ENCODE measurements at places on chromosomes 3 and 15.

GRCh38 chr3:169699070-169699469 lies 35.6 kb upstream of the MECOM start:
- no peak for DNase-seq

DNA sequence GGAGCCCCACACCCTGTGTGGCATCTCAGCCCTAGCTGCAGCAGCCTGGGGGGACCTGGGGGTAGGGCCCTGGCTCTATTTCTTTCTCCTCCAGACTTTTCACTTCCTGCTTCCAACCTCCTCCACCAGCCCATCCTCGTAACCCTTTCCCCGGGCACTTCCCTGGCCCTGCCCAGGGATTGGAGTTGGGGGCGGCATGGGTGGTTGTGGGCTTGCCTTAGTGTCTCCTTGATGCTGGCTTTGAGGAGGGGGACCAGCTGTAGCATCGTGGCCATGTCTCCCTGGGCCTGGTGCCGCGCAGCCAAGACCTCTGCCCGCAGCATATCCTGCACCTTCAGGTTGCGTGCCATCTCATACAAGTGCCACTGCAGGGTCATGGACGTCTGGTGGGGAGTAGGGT lies 28.1 kb downstream of the CYP11A1 start:
- no peak for DNase-seq

GRCh38 chr15:90603893-90604292 lies 74.2 kb downstream of the CRTC3 start:
- DNase-seq, result no peak

GRCh38 chr3:73225146-73225855 lies 163.8 kb downstream of the EBLN2 start:
- no peak for DNase-seq

- no peak for DNase-seq
These were observed 35.2 kb downstream of the FEM1B start for GRCh38 chr15:68312701-68313204.

GRCh38 chr15:82907350-82907749 lies 45.2 kb downstream of the HOMER2 start:
- no peak for DNase-seq

DNA sequence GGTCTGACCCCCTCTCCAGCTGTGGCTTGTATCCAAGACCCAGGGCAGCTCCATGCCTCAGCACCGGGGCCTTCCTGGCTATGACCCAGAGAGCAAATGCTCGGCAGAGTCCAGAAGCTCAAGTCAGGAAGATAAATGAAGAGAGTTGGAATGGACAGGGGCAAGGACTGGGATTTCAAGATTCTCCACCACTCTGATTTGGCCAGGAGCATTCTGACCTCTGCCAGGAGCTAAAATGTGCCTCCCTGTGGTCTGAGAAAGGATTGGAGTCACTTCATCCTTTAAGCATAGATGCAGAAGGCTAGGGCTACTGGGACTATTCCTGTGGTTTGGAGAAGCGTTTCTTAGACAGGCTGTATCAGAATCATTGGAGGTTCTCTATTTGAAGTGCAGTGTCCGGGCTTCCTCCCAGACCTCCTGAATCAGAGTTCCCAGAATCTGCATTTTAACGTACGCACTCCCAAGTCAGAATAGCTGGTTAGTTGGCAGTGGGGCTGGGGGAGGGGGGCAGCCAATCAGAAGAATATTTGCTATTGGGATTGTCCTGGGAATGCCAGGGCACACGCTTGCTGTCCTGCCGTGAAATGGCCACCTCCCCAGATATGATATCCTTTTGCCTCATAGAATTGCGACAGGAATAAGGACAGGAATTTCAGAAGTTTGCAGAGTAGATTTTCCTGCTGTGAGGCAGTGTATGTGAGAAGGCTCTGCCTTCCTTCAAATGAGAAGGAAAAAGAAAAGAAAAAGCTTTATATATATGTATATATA lies 57.4 kb downstream of the HRH1 start:
- no peak for DNase-seq

GRCh38 chr3:94251566-94251965 lies 188.7 kb downstream of the NSUN3 start:
- DNase-seq, result no peak

DNA sequence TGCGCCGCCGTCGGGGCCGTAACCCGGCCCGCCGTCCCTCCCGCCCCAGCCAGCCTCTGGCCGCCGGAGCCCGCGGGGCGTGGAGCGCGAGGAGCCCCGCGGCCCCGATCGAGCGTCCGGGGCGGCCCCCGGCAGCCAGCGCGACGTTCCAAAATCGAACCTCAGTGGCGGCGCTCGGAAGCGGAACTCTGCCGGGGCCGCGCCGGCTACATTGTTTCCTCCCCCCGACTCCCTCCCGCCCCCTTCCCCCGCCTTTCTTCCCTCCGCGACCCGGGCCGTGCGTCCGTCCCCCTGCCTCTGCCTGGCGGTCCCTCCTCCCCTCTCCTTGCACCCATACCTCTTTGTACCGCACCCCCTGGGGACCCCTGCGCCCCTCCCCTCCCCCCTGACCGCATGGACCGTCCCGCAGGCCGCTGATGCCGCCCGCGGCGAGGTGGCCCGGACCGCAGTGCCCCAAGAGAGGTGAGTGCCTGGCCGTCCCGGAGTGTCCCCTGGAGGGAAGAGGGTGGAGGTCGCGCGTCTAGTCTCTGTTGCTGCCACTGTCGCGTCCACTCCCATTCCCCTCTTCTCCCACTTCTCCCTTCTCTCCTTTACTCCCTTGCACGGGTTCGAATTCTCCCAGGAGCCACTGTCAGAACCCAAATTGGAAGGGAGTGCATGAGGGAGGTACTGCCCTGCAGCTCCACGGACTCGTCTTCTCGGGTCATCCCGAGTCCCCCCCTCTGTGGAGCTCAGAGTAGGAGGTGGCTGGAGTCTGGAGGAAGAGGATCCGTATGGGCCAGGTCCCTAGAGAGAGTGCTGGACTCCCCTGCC lies 585 bp downstream of the CSK start:
- no peak for DNase-seq

- no peak for DNase-seq
These were observed 7.2 kb upstream of the FBXW12 start for GRCh38 chr3:48364840-48365239.

- DNase-seq, result no peak
These were observed 19.7 kb downstream of the FOXP1 start for GRCh38 chr3:71563827-71564226.

- DNase-seq, result no peak
These were observed 24.6 kb downstream of the ALDH1L1 start for GRCh38 chr3:126155819-126156218.

DNA sequence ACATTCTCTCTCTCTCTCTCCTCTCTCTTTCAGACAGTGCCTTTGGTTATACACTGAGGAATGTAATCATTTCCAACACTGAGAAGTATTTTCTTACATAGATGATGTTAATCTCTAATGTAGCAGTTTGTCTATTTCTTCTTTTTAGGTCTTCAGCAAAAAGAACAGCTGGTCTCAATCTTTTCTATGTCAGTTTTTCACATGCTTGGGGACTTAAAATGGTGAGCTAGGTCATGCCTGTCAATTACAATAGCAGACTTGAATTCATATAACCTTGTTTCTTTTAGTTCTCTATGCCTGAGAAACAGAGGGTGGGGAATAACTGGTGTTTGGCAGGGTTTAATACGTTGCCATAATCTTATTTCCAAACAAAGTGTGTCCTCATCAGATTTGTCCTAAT lies 786.2 kb downstream of the SQOR start:
- DNase-seq, result no peak

- no peak for DNase-seq
These were observed 113.5 kb upstream of the ALCAM start for GRCh38 chr3:105253225-105253624.

DNA sequence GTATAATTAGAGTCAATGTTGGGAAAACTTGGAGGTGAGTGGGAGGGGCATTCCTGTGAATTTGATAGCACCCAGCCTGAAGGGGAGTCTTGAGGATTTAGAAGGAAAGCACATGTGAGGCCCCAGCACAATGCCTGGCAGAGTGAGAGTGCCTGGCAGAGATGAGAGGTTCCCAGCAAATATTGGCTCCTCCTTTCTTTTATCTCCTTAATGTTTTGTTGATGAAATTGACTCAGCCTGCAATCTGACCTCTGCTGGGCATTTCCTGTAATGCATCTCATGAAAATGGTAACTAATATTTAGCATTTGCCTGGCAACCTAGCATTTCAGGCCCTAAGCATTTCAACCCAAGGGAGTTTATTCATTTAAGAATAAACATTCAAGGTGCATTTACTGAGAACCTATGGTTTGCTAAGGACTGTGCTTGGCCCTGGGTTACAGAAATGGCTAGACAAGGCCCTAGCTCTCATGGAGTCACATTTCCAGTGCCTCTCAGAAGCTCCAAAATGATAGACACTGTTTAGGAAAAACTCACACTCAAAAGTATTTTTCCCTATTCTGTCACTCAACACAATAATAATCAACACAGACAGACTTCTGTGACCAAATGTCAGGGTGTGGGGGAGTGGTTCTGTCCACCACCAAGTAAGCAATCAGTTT lies 19.0 kb downstream of the PDHB start:
- DNase-seq, result no peak

DNA sequence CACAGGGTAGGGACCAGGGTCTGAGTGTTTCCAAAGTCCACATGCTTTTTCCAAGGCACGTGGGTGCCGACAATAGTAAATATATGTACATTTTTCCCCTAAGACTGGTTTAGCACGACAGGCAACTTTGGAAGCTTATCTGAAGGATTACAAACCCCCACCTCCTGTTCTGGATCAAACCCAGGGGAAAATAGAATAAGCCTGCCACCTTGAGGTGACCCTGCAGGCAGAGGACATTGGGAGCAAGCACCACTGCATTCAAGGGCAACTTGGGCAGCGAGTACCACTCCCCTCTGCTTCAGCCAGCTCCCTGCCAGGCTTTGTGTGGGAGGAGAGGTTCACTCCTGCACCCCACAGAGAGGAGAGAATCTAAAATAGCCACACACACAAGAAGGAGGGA lies 44.8 kb downstream of the KBTBD12 start:
- no peak for DNase-seq

DNA sequence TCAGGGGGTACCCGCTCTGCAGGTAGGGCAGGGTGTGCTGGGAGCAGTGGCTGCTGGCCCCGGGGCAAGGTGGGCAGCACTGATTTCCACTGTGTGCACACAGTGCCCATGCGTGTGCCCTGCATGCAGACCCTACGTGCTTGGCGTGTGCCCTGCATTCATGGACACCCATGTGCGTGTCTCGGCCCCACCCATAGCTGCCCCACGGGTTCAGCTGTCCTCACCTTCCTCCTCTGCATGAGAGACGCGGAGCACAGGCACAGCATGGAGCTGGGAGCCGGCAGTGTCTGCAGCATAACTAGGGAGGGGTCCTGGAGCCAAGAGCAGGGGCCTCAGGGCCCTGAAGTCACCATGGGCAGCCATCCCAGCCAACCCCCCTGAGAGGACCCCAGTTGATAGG lies 1.6 kb upstream of the UCN2 start:
- no peak for DNase-seq

DNA sequence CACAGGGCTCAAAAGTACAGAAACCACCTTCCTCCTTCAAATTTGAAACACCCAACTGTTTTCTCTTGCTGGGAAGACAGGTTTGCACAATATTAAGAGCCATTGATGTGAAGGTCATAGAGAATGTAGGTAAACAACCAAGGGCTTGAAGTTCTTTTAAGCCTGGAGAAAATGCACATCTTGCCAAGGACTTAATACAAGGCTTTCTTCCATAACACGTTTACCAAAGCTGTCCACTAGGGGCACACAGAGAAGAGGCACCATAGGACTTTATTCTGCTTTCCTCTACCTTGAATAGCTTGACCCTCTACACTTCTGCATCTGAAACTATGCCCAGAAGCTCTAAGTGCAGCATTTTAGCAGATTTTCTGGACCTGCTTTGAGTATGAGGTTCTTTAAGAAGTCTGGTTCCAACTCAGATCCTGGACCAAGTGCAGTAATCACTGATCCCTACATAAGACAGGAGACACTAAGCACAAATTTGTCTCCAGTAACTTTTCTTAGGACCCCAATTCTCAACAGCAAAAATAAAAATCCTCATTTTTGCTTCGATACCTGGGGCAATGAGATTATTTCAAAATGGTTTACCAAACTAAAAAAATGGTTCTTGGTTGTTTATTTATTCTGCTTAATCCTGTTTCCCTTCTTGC lies 138.0 kb downstream of the FBN1 start:
- no peak for DNase-seq

GRCh38 chr15:37758412-37758811 lies 176.0 kb upstream of the TMCO5A start:
- no peak for DNase-seq

- no peak for DNase-seq
These were observed 182.3 kb downstream of the ADAMTS17 start for GRCh38 chr15:100159436-100159835.

DNA sequence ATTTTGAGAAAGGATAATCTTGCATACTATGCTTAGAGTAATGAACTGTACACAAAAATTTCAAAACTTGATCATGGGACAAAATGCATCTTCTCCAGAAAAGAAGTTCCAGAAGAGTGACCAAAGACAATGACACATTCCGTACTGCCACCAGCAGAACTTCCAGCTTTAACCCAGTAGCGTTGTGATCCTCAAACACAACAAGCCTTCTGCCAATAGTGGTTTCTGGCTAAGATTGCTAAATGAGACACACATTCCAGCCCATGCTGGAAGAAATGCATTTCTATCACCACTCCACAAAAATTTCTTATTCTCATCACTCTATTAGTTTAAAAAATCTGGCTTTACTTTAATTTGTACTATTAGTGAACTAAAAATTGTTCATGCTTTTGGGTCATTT lies 334.9 kb downstream of the TBC1D5 start:
- no peak for DNase-seq

- no peak for DNase-seq
These were observed 24.7 kb downstream of the TRIM71 start for GRCh38 chr3:32842531-32842931.

- no peak for DNase-seq
These were observed 283.8 kb upstream of the ROBO1 start for GRCh38 chr3:80051602-80051962.

DNA sequence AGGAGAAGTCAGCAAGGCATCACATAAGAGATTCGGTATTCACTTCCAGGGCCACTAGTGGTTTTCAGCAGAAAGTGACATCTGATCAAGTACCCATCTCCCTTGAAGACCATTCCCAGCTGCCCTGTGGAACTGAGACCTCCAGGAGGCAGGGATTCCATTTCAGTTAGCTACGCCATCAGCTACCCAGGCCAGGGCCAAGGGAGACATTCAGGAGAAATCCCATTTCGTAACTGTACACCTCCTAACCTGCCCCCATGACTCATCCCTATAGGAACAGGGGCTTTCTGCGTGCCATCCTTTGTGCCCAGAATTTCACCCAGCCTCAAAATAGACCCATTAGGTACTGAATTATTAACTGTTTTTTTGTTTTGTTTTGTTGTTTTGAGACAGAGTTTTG lies 24.7 kb downstream of the SPATA12 start:
- no peak for DNase-seq

GRCh38 chr3:70832089-70832833 lies 519.8 kb upstream of the MDFIC2 start:
- DNase-seq, result no peak
